Transverse colon (tissue), 4 donors: ENCODE measurements at places on chromosomes 6 and 20. TPM values are rescaled to one million over a fixed set of nuclear protein-coding genes. Genes with fewer than 3 reads are reported as not detected.

- DNase-seq: no peak
Measured at GRCh38 chr20:38573413-38573812, 7.6 kb upstream of the ADIG start.

- DNase-seq: no peak
Measured at GRCh38 chr6:51584163-51584562, 503.2 kb downstream of the PKHD1 start.

Gene CRISP3
- total RNA-seq: not detected

DNA sequence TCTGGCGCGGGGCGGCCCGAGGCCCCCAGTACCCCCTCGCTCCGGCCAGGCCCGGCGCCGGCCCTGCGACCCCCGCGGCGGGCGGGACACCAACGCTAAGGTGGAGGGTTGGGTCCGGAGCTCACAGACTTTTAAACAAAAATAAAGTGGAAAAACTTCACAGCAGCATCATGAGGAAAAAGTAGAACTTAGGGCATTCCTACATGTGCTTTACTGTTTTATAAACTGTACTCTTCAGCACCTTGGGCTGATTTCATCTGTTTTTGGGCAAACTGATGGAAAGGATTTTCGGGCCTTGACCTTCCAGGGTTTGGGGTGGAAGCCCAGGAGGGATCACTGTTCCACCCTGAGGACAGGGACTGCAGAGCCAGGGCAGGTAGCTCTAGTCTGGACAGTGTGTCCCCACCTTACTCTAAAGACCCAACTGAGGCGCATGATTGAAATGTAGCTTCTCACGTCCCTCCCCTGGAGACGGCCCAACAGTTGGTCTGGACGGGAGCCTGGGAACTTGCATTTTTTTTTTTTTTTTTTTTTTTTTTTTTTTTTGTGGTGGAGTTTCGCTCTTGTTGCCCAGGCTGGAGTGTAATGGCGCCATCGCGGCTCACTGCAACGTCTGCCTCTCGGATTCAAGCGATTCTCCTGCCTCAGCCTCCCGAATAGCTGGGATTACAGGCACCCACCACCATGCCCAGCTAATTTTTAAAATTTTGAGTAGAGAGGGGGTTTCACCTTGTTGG, 740 bp downstream of the NELFCD start:
- DNase-seq: no peak

Gene IRF4
- 6.8 TPM for total RNA-seq

DNA sequence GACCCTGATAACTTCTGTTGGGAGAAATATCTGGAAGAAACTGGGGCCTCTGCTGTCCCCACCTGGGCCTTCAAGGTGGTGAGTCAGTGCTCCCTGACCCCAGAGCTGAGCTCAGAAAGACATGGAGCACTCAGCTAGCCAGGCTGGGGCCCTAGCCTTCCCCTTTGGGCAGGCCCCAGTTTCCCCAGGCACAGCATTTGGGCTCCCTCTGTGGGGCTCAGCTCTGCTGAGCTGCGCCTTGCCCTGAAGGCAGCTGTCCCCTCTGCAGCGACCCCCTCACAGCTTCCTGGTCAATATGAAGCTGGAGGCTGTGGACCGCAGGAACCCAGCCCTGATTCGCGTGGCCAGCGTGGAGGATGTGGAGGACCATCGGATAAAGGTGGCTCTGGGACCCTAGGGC, 24.8 kb upstream of the SGK2 start:
- DNase-seq: no peak

DNA sequence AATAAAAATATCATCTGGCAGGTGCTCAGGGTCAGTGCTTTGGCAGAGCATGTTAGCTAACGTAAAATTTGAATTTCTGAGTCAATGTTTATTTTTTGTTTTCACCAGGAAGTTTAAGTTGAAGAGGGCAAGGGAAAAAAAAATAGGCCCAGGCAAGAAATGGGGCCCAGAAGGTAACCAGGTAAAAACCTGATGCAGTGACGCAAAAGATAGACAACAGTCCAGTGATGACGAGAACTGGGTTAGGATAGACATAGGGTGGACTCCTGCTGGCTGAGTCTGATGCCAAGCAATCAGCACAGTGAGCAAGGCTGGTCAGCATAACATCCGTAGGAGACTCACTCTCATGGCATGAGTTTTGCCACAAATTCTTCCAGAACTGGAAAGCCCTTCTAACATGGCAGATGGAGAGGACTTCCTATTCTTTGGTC, 42.2 kb downstream of the ZHX3 start:
- no peak for DNase-seq

Gene HLA-DRB5
- 5.2 TPM for total RNA-seq

- DNase-seq: no peak
Measured at GRCh38 chr20:5600982-5601381, 149.2 kb upstream of the SHLD1 start.

Gene ARG1
- not detected for total RNA-seq

Gene FAM83B
- total RNA-seq: 35.2 TPM

Gene SEMG1
- not detected for total RNA-seq

DNA sequence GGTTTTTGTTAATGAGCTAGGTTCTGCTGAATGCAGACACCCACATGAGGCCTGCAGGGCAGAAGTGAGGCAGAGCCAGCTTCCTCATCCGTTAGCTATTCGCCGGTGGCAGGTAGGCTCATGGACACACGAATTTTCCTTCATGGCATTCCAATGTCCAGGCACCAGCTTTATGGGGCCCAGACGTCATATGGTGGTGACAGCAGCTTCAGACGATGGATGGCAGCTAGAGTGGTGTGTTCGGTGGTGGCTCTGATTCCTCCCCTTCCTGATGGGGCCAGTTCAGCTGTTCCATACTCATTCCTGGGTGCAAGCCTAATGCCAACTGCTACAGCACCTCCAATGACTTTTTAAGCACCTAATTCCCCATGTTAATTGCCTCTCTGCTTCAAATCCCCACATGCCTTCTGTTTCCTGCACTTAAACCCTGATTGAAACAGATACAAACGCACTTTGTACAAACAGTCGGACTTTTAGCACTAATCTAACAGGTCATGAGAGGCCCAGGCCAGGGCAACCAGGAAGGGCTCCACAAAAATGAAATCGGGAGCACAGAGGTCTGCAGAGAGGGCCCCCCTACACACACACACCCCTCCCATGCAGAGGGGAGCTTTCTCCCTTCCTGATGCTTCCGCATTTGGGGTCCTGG, 35.7 kb upstream of the MLN start:
- no peak for DNase-seq

DNA sequence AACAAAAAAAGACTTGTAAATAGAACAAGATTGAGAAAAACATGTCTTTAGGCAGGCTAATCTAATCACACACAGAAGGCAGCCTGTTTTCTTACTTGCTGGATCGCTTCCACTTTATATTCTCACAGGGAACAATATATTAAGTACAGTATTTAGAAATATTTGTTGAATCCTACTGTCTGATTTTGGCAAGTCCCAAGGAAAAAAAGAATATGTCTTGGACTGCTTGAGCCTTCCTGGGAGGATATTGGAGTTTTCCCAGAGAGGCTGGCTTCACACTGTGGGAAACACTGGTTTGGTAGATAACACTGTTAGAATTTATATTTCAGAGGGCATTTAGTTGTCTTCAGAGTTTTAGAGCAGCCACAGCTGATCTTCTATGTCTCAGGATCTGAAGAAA, 229.7 kb downstream of the PRL start:
- DNase-seq: no peak

Gene PTPRK
- total RNA-seq: 187 TPM

GRCh38 chr6:53134601-53135235, 13.9 kb downstream of the GCM1 start:
- DNase-seq: no peak

DNA sequence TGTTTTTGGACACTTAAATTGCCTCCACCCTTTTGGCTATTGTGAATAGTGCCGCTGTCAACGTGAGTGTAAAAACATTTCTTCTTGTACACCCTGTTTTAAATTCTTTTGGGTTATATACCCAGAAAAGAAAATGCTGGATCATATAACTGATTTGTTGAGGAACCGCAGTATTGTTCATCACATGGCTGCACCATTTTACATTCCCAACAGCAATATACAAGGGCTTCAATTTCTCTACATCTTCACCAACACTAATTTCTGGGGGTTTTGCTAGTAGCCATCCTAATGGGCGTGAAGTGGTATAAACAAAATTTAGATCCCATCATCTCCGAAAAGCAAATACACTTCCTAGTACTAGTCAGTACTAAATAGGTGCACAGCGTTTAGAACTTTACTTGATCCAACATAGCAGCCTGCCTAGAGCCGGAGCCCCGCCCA, 579 bp upstream of the BPHL start:
- no peak for DNase-seq

Gene LY6G6F
- total RNA-seq: not detected

GRCh38 chr20:8342391-8342790, 210.3 kb downstream of the PLCB1 start:
- DNase-seq: no peak

GRCh38 chr20:40588891-40589290, 100.1 kb downstream of the MAFB start:
- no peak for DNase-seq

DNA sequence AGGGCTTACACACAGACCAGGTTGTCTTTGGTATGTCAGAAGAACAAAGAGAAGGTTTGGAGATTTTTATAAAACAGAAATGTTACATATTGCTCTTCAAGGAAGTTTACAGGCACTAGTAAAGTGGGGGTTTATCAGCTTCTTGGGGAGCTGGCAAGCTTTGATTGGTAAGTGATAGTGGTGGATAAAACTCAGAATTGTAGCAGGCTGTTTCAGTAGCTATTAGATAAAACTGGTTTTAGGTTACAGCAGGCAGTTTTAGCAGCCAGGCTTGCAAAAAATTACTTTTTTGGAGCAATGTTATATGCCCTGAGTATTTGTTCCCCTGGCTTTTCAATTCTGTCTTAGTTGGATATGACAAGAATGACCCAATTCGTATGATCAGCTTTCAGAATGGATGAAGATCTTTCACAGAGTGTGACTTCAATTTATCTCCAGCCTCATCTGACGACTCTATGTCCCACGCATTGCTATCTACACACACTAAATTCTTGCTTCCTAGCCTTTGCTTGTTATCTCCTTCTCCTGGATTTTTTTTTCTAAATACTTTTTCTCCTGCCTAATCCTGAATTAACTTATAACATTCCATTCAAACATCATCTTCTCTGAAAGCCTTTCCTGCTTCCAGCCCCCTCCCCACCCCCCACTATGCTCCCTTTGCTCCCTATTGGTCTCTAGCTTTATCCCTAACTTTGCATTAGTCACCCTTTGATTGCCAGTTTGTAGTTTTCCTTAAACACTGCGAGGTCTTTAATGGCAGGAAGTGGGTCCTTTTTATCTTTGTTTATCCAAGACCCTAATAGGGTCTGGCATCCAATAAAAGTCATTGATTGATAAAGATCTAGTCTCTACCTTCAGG, 1.0 kb upstream of the TOMM34 start:
- no peak for DNase-seq

DNA sequence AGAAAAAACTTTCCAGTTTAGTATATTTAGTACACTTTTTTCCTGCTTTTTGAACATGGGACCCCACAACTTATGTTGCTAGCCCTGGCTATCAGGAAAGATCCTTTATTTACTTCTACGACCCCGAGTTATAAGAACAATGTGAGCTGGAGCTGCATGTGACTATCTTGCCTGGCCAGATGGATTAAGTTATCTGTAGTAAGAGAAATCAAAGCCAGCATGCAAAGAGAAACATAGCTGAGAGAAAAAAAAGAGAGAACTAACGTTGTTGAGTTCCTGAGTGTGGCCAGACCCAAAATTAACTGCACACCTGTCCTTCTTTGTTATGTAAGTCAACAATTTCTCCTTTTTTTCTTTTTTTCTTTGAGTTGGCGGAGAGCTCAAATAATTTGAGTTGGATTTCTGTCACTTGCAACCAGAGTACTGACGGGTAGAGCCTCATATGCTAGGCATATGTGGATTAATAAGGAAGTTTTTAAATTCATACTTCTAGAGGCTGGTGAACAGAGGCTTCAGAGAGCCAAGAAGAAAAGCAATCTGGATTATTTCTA, 219.5 kb downstream of the HACE1 start:
- DNase-seq: no peak

Gene EPHA7
- total RNA-seq: 3.6 TPM

Gene GPR63
- total RNA-seq: not detected

- no peak for DNase-seq
Measured at GRCh38 chr20:402898-403581, 5.1 kb upstream of the RBCK1 start.

Gene PAK1IP1
- 5.6 TPM for total RNA-seq

Gene GLP1R
- total RNA-seq: not detected

Gene CYB5R4
- 7.1 TPM for total RNA-seq

- DNase-seq: no peak
Measured at GRCh38 chr20:40865095-40865494, 163.5 kb upstream of the TOP1 start.

GRCh38 chr6:50925981-50926380, 107.3 kb downstream of the TFAP2B start:
- no peak for DNase-seq

DNA sequence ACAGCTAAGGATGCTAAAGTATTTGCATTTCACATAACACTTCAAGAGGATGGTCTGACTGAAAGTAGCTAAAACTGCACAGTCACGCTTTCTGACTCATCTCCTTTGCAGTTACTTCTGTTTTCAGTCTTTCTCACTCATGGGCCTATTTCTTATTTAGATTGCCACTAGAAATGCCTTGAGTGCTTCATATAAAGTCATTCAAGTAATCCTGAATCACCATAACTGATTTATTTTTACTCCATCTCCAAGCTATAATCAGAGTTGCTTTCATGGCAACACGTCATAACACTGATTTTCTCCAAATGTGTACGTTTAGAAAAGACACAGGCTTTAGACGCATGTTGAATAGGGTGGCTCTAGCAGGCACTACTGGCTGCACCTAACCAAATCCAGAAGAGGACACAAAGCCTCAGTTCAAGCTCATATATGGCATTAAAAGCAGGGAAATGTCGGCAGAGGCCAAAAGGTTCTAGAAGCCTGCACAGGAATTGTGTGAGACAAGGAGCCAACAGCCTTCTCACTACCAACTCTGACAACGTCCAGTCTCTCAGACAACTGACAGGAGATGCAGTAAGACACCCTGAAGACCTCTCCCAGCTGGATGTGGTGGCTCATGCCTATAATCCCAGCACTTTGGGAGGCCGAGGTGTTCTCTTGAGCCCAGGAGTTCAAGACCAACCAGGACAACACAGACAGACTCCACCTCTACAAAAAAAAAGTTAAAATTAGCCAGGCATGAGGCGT, 64.1 kb upstream of the BEND6 start:
- no peak for DNase-seq

DNA sequence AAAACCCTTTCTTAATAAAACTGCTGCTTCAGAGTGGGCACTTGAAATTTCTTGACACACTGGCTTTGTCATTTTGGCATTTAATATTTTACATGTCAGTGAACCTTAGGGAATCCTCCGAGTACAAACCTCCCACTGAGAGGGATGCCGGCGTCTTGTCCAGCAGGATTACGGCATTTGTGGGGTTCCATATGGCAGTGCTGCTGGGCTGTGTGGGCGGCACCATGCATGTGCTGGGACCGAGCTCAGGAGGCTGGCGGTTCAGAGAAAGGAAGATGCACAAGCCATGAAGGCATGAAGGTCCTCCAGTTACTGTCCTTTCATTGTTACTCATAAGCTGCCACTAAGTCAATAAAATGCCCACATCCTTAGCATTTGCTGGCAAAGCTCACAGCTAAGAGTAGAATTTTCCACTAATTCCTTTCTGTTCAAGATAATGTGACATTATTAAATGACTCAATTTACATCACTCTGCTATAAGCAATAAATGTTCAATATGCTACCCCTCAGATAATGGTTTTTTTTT, 61.4 kb downstream of the LY86 start:
- no peak for DNase-seq

- peak; percentile 78 for DNase-seq
Measured at GRCh38 chr6:13873288-13874190, 51.2 kb upstream of the RNF182 start.
